ENCODE measurements at places on chromosomes 2 and 18. TPM values are rescaled to one million over a fixed set of nuclear protein-coding genes. Genes with fewer than 3 reads are reported as not detected.

- DNase-seq, result no peak
Measured at GRCh38 chr18:51739044-51739666, 541.7 kb upstream of the MEX3C start.

DNA sequence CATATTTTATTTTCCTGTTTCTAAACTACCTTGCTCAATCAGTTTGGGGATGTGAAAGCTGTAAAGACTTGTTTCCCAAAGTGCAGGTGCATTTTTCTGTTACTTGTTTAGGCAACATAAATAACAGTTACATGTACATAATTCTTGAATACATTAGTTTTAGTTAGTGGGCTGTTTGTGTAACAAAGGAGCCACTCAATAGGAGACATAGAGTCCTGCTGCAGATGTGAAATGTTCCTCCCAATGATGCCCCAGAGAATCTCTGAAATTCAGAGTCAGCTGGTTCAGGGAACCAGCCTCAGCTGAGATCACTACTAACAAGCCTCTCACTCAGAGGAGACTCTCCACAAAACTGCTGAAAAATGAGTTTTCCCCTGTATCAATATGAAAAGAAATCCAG lies 91.5 kb upstream of the TWSG1 start:
- DNase-seq, result no peak

The SCN7A gene
- total RNA-seq, result not detected

The UBXN4 gene
- 96.9 TPM for total RNA-seq
